ENCODE measurements at places on chromosomes 7 and 10.
A peak's percentile ranks its signal among the peaks of the same experiment; 100 is the strongest.

- peak; percentile 60 for DNase-seq
Observed at GRCh38 chr7:2719007-2719406, 31.0 kb downstream of the AMZ1 start.

DNA sequence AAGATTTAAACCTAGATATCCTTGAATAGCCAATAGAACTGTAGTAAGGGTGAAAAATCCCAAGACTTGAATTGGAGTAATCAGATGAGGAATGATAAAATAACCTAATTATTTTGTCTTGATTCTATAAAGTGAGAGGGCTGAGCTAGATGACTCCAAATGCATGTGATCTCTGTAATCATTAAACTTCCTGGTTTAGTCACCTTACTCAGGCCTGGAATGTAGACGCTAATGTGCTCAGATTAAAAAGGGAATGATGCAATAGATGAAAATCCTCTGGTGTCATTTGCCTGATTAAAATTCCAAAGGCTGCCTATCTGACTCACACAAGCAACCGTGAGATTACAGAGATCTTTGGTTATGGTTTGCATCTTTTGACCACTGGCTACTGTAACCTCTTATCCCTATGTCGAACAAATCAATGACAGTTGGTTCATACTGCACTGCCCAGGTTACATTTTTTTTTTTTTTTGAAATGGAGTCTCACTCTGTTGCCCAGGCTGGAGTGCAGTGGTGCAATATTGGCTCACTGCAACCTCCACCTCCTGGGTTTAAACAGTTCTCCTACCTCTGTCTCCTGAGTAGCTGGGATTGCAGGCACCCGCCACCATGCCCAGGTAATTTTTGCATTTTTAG is 2.9 kb upstream of the HKDC1 start:
- DNase-seq, result no peak

GRCh38 chr10:78626471-78626870 is 442.3 kb upstream of the ZMIZ1 start:
- DNase-seq, result no peak

GRCh38 chr10:69475433-69475830 is 24.2 kb downstream of the TSPAN15 start:
- DNase-seq, result no peak

DNA sequence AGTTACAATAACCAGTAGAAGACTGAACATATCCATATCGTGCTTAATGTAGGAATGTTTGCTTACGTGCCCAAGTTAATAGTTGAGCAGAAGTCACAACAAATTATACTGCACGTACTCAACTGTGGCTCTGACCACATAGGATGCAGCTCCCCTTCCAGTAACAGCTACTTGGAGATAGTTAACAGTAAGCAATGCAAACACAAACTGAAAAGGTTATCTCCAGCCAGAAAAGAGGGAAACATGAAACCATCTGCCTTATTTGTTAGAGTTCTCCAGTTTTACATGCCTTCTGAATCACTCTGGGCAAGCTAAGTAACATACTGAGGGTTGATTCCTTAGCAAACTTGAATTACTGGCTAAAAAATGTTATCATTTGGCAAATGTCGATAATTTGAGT is 9.8 kb downstream of the DHX32 start:
- no peak for DNase-seq
